ENCODE measurements at places on chromosomes 5 and 9.
A peak's percentile ranks its signal among the peaks of the same experiment; 100 is the strongest.

DNA sequence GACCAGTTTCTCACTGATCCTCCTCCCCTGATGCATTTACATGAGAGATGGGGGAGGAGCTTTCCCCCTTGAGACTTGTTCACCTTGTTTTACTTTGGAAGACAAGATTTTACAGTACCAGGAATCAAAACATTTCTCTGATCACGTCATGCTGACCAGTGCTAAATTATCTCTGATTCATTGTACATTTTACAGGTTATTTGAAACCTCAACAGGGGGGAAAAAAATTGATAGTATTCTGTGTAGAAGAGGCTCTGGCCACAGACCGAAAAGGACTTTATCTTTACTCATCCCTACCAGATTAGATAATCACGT lies 133.9 kb downstream of the GRIA1 start:
- DNase-seq: no peak

- no peak for DNase-seq
These were observed 262.1 kb downstream of the SPOCK1 start for GRCh38 chr5:137236849-137237507.

DNA sequence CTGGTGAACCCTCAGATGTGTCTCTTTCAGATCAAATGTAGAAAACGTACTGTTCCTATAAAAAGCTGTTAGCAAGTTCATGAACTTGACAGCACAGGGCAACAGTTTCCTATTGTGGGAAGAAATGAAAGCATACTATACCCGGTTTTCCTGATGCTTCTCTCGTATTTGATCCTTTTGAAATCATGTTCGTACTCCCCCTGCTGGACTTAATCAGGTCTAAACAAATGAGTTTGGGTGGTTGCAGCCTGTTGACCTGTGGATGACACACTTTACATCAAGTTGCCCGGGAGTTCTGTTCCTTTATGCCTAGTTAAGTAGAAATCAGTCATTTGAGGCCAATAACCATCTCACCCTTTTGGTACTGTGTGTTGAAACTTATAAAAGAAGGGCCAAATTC lies 1992.3 kb downstream of the MAT2B start:
- DNase-seq: no peak

DNA sequence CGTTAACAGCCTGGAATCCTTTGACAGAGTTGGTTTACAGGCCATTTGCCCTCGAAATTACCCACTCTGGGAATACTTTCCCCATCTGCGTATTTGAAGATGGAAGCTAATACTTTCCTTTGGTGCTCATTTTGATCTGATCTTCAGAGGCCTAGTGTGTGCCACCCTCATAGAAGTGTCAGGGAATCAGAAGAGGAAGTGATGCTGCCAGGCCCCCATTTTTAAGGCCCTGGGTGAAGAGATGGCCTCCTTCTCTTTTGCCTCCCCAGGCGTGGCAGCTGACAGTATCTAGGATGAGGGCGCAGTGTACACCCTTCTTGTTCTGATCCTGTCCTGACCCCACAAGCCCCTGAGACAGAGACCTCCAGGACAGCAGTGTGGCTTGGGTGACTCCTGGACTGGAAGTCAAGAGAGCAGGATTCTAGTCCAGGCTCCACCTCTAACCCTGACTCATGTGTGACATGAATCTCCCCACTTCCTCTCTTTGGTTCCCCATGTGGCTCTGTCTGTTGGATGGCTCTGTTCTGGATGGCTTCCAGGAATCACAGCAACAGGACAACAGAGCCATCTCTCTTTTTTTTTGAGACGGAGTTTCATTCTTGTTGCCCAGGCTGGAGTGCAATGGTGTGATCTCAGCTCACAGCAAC lies 27.8 kb downstream of the CSF1R start:
- DNase-seq: no peak

- DNase-seq: no peak
These were observed 417.7 kb upstream of the IRX4 start for GRCh38 chr5:2300421-2300820.

GRCh38 chr9:131402738-131403492 lies 9.0 kb downstream of the PRRC2B start:
- no peak for DNase-seq

DNA sequence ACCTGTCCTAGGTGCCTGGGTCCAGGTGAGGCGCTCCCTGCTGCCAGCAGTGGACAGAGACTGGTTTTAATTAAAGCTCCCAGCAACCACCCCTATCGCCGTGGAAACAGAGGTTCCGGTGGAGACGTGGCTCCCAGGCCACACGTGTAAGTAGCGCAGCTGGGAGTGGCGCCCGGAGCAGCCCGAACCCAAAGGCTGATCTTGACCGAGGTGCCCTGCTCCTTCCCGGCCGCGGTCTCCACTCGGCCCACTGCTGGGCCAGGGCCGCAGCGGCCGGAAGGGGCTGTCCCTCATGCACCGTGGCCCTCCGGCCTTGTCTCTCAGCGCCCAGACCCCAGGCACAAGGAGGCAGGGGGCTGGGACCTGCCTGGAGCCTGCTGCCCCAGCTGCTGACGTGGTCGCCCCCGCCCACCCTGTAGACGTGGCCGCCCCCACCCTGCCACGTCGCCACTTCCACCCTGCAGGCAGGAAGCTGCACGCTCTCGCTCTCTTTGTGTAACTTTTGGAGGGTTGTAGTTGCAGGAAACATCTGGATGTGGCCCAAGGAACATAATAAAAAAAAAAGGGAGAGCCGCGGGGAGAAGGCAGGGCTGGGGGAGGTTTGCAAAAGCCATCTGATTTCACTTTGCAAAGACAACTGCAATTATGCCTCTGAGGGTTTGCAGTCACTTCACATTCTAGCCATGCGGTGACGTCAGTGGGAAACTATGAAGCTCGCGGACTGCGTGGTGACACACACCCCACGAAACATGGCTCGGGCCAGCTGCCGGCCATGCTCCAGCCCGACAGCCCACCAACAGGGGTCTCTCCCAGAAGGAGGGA lies 129.9 kb downstream of the RXRA start:
- DNase-seq: peak; percentile 64

GRCh38 chr9:126293522-126293889 lies 33.1 kb upstream of the MVB12B start:
- no peak for DNase-seq

DNA sequence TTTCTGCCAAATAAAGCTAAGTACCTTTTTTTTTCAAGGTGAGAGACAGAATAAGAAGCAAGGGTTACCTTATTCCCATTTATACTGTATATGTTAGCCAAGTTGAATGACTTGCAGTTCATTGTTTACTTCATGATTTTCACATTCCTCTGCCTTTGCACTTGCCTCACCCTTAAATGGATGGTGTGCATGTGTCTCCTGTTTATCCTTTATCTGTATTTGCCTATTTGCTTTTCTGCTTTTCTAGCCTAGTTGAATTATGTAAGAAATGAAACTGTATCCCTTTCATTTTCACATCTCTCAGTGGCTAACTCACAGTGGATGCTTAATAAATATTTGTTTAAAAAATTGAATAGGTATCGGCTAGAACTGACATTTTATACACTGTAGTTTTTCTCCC lies 200.8 kb upstream of the ST8SIA4 start:
- no peak for DNase-seq

GRCh38 chr9:98317134-98317857 lies 61.8 kb upstream of the TBC1D2 start:
- DNase-seq: no peak

- no peak for DNase-seq
These were observed 1.8 kb downstream of the TSC1 start for GRCh38 chr9:132942541-132943182.

DNA sequence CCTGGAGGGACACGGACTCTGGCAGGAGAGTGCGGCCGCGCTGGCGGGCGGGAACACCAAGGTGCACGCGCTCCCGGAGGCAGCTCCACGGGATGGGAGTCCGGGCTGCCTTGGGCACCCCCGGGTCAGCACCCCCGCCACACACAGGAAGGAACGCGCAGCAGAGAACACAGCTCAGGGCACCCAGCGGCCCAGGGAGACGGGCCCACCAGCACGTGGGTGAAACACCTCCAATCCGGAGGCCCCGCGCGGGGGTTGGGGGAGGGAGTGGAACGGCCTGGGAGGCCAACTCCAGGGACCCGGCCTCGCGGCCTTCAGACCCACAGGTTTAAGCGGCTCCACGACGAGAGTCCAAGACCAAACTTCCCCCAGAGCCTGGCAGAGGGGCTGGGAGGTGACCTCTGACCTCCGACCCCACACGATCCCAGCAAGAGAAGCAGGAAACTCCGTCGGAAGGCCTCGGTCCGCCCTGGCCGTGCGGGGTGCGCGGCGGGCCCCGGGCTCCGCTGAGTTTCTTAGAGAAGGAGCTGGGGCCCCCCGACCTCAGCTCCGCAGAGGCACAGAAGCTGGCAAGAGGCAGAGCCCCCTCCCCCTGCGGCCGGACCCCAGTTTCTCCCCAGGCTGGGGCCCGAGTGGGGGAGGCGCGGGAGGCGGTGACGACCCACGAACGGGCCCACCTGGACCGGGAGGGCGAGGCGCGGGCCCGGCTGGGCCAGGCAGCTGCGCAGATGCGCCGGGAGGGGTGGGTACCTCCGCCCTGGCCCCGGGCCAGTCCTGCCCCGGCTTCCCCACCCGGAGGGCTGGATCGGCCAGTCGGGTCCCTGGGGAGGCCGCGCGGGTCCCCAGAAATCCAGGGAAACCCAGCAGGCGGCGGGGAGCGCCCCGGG lies 851 bp downstream of the NACC2 start:
- DNase-seq: no peak

- DNase-seq: no peak
These were observed 64.4 kb downstream of the MAP1B start for GRCh38 chr5:72171667-72172066.

DNA sequence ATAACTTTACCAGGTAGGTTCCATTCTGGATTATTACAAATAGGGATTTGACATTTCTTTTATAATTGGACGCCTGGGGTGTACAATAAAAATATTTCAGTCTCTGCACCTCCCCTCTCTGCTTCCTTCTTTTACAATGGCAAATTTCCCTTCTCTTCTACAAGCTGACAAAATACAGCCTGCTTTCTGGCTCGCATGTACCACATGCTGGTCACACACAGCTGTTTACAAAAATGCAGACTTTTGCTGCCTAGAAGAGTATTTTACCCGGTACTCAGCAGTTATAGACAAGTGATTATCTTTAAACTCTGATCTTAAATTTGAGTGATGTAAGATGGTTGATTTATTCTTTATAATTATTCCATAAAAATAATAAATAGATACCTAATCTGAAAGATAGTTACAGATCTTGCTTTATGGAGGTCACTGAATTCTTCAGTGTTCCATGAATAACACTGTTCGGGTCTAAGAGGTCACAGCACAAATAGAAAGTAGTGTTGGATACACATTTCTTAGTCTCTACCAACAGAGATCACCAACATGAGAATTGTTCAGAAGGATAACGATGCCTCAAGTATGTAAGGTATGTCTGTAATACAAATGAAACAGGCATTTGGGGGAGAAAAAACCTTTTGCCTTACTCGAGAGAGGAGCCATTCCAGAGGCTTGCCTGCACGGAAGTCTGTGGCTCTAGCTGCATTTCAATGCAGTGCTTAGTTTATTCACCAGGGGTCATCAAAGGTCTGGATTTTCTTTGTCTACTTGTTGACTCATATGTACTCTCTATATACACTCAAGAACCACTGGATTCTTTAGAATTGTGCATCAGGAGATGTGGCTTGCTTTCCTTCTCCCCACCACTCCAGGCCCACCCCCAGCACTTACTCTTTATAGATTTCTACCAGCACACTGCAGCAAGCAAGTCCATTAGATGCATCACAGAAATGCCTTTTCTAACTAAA lies 206.6 kb upstream of the RFX3 start:
- no peak for DNase-seq

DNA sequence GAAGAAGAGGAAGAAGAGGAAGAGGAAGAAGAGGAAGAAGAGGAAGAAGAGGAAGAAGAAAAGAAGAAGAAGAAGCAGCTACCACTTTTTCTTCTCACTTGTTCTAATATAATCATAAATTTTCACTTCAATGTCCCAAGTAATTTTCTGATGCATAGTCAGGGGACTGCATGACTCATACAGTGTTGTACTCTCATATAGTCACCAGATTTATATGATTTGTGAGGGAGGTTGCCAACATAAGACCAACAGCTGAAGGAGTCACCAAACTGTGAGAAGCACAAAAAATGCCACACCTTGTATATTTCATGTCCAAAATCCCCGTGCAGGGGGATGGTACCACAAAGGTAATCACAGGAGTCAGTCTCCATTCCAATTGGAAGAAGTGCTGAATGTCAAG lies 32.7 kb upstream of the DMRTA1 start:
- no peak for DNase-seq

DNA sequence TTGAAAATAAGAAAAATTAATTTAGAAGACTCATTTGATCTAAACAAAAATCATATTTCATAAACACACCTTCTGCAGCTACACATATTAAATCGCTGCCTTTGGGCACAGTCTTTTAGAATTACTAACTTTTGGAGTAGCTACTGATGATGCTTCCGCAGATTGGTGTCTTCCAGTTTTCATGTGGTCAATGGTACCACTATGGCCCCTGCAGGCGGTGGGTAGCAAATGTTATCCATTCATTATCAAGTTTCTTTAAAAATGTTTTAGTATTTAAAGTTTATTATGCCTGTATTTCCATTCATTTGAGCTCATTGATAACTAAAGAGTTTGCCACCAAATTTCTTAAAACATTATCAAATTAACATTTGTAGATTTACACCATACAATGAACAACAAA lies 122.9 kb upstream of the GRAMD2B start:
- DNase-seq: no peak

DNA sequence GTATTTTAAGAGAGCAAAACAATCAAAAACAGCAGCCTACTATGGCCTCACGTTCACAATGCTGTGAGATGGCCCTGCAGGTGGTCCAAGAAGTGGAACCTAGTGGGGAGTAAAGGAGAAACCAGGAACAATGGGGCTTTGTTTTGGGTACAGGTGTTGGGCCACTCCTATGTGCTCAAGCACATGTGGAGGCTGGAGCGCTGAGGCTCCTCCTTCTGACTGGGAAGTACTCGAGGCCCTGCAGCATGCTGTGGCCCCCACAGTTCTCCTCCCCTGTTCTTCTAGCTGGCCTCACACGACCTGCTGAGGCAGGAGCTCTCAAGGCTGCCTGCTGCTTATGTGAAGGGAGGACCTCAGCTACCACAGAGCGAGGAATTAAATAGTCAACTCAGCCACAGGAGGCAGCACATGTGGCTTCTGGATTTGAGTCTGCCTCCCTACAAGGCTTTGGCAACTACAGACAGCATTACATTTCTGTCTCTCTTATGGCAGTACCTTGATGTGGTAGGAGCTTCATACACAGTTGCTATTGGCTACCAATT lies 482.3 kb downstream of the SPOCK1 start:
- no peak for DNase-seq

DNA sequence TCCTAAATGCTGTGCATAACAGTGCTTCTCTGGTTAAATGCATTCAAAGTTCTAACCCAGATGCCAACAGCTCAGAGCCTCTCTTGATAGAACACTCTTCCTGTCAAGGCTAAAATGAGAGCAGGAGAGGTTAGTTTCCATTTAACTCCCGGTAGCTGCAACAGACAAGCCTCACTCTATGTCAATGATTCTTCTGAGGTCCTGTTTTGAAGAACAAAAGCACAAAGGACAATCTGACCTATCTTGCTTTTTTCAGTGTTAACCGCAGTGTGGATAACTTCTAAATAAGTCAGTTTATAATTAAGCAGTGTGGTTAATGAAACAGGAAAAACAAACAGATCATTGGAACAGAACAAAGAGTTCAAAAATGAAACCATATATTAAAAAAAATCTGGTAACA lies 80.7 kb downstream of the ANKRD55 start:
- DNase-seq: no peak
